ENCODE measurements at places on chromosomes 6 and 20.

GRCh38 chr6:33343953-33344611 is 26.5 kb upstream of the ZBTB22 start:
- peak; percentile 89 for DNase-seq

- no peak for DNase-seq
Observed at GRCh38 chr6:7647504-7647903, 57.5 kb downstream of the SNRNP48 start.

DNA sequence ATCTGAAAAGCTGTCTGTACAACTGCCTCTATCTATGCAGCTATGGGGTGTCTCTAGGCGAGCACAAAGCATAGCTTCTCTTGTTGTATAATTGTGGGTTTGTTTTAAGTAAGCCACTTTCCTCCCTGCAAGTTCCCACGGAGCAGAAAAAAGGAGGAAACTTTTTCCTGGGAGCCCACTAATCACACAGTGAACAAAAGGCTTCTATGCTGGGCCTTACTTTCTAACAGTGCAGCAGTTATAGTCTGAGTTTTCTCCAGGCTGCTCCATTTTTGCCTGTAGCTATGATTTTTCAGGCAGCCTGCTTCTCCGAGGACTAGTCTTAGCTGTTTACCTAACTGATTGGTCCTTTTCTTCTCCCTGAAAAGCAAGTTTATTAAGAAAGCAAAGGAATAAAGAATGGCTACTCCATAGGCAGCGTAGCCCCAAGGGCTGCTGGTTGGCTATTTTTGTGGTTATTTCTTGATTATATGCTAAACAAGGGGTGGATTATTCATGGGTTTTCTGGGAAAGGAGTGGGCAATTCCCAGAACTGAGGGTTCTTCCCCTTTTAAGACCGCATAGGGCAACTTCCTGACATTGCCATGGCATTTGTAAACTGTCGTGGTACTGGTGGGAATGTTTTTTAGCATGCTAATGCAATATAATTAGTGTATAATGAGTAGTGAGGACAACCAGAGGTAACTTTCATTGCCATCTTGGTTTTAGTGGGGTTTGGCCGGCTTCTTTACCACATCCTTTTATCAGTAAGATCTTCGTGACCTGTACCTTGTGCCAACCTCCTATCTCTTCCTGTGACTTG is 84.3 kb downstream of the OPRM1 start:
- no peak for DNase-seq

DNA sequence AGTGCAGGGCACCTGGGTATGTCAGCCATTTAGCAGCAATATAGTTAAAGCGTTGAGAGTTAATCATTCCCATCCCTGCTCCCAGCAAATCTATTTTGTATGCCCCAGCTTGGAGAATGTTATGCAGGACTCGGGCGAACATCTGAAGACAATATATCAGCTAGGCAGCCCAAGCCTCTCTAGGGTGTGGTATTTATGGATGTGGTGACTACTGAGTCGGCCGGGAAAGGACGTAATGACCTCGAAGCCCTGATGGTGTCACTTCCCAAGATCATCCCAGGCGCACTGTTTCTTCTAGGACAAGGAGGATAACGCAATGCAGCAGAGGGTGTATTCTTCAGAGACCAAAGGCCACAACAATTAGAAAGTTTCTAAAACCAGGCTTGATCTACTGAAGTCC is 63.6 kb upstream of the FAM184A start:
- DNase-seq, result no peak

DNA sequence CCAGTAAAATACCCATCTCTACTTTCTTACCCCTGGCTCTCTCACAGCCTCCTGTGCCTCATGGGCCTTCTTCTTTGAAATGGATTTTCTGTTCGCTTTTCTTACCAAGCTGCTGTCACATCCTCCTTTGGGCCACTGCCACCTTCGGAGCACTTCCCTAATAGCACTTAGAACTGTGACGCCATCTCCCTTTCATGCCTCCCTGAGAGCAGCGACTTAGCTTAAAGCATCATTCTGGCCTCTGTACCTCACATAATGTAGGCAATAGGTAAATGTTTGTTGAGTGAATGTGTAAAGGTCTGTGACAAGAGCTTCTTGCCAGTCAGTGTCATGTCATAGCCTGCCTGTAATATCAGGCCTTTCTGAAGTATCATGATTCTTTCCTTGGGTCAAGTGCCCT is 78.8 kb downstream of the ADGRG6 start:
- no peak for DNase-seq

- no peak for DNase-seq
Observed at GRCh38 chr6:113539623-113540022, 317.5 kb upstream of the MARCKS start.

GRCh38 chr6:128098000-128098581 is 197.2 kb upstream of the THEMIS start:
- no peak for DNase-seq

- no peak for DNase-seq
Observed at GRCh38 chr6:34760108-34760507, 2.8 kb downstream of the SNRPC start.

DNA sequence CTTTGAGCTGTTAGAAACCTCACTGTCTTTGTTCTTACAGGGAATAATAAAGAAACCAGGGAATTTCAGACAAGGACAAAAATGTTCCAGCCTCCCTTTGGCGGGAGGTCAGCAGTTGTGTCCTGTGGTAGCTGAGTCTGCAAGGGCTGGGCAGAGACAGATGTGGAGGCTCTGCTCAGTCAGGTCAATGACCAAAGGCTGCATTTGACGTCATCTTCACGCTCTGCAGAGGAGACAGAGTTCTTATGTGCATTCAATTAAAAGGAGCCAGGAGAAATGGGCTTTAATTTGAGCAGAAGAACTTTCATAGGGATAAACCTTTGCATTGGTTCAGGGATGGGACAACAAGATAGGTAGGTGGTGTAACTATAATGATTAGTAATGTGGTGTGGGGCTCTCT is 45.1 kb upstream of the FOXA2 start:
- no peak for DNase-seq

- DNase-seq, result no peak
Observed at GRCh38 chr20:40294747-40295146, 394.3 kb downstream of the MAFB start.

DNA sequence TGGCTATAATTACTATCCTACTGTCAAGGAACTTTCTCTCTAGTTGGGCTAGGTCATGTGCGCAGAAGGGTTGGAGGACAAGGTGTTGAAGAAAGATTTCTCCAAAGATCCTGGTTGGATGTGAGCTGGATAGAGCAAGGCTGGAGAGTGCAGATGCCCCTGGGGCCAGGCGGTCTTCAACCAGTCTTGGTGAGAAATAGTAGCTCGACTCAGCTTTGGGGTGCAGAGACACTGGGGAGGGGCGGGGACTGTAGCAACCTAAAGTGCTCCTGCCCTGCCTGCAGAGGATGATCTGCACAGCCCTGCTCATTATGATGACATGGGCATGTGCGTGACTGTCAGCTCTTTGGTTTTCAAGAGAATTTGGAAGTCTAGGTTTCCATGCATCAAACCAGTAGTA is 35.9 kb downstream of the PHACTR3 start:
- DNase-seq, result no peak

GRCh38 chr6:45072673-45073072 is 255.5 kb upstream of the RUNX2 start:
- DNase-seq, result no peak

GRCh38 chr20:53839423-53840176 is 230.8 kb downstream of the BCAS1 start:
- DNase-seq, result peak; percentile 77

GRCh38 chr6:163460307-163460782 is 45.8 kb downstream of the QKI start:
- peak; percentile 31 for DNase-seq

DNA sequence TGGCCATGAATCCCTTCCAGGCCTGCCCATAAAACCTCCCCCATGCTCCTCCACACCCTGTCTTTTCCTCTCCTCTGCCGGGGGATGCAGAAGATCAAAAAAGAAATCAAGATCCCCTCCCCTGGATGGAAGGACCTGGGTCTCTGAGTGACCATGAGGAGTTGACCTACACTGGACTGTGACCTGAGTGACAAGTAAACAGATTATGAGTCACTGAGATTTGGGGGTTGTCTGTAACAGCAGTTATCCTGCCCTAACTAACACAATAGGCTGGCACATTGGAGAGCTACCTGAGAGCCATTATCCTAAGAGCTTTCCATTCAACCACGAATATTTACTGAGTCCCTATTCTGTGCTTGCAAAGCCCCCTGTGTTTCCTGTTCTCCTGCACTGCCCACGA is 28.4 kb upstream of the SIRPA start:
- DNase-seq, result no peak

GRCh38 chr6:125252891-125253290 is 48.9 kb downstream of the HDDC2 start:
- no peak for DNase-seq

- no peak for DNase-seq
Observed at GRCh38 chr20:44030394-44030793, 115.7 kb downstream of the TOX2 start.

DNA sequence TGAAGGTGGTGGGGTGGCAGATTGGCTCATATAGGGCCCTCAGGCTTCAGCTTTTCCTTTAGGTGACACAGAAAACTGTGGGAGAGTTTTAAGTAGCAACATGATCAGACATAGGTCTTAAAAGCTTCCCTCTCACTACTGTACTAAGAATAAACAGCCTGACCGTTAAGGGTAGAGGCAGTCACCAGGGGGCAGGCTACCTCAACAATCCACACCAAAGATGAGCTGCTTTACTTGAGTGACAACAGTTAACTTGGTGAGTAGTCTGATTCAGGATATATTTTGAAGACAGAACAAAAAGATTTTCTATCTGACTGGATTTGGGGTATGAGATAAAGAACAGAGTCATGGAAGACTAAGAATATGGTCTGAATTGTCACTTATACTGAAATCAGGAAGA is 193.1 kb upstream of the SHLD1 start:
- DNase-seq, result peak; percentile 36

DNA sequence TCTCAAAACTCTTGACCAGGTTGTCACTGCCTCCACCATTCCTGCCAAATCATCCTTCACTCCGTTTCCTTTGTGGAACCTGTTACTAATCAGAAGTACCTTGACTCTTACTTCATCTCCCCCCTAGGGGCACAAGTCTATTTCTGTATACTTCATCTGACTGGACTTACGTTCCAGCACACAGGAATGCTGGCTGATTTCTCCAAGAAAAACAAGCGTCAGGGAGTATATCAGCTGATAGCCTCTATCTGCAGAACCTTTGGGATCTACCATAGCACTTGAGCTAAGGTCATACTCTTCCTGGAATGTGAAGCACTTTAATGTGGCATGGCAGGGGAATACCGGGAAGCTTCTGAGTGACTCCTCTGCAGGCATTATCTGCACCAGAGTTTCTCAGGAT is 178.1 kb upstream of the MOCS1 start:
- no peak for DNase-seq

DNA sequence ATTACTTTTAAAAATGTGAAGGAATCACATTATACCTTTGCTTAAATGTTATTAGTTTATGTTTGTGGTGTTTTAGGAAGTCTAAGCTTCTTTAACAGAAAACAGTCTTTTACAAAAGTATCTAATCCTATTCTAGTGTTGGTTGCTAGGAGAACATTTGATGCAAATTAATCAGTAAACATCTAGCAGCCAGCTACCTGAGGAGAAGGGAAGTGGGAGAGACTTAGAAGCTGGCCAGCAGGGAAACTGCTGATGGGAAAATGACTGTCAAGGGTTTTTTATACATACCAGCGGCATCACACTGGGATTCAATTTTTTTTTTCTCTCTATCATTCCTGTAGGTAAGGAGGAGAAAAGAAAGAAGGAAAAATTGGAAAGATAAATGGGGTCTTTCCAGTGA is 686.0 kb upstream of the MMS22L start:
- no peak for DNase-seq

DNA sequence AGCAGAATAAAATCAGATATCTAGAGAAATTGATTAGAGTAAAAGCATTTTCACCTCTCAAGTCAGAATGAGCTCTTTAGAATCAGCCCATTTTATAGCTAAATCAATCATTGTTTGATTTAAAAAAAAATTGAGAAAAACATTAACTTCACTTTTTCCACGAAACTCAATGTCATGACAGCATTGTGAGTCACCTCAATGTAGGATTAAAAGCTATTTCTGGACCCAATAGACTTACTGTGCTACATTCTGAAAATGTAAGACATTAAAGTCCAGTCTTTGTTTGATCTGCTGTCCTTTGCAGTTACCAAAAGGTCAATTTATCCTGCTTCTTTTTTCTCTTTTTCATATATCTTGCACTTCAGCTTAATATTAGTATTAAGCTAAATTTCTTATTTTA is 519.4 kb upstream of the ZNF337 start:
- DNase-seq, result no peak

DNA sequence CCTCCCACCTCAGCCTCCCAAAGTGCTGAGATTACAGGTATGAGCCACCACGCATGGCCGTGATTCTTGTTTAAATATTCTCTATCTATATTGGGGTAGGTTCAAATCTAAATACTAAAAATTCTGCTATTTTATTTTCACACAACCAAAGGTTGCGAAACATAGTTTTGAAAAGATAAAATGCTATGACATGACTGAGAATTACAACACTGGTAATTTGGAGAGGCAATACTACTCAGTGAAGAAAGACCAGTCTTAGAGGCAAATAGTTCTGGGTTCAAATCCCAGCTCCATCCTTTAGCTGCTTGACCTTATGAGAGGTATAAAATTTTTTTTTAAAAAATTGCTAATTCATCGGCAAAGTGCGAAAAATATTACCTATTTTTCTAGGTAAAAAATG is 137.0 kb upstream of the PREP start:
- DNase-seq, result no peak

- no peak for DNase-seq
Observed at GRCh38 chr6:128065072-128065471, 164.2 kb upstream of the THEMIS start.

DNA sequence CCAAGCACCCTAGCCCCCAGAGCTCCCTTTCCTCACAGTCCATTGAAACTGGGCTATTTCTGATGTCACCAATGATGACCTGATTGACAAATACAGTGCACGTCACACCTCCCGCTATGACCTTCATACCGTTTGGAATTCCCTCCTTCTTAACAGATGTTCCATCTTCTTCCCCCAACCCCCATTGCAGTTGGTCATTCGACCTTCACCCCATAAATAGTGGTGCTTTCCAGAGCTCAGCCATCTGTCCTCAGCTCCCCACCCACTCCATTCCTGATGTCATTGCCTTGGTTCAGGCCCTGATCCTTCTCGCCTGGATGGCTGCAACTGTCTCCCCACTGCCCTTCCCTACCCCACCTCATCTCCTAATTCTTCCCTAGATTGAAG is 198.5 kb downstream of the SOD2 start:
- no peak for DNase-seq

GRCh38 chr6:116512734-116513133 is 1.3 kb downstream of the CALHM5 start:
- no peak for DNase-seq

GRCh38 chr20:23607497-23608245 is 2.0 kb upstream of the CST9 start:
- no peak for DNase-seq

- no peak for DNase-seq
Observed at GRCh38 chr6:56246881-56247653, at the start of gene COL21A1. Gene COL21A1 (minus strand): TSS chr6:56247580. CDS start chr6:56182618, 64,962 bp downstream.

Measured in CD4-positive, alpha-beta T cell treated with Interleukin-6 at 100 ng/mL for 8 hours (primary cell).